Anterior cingulate cortex (tissue), 58 donors: ENCODE measurements at places on chromosomes 7 and 10.

GRCh38 chr7:77362905-77363304 lies 53.2 kb downstream of the GSAP start:
- no peak for DNase-seq

- no peak for DNase-seq
Measured at GRCh38 chr10:30495687-30496086, 61.7 kb downstream of the MAP3K8 start.

DNA sequence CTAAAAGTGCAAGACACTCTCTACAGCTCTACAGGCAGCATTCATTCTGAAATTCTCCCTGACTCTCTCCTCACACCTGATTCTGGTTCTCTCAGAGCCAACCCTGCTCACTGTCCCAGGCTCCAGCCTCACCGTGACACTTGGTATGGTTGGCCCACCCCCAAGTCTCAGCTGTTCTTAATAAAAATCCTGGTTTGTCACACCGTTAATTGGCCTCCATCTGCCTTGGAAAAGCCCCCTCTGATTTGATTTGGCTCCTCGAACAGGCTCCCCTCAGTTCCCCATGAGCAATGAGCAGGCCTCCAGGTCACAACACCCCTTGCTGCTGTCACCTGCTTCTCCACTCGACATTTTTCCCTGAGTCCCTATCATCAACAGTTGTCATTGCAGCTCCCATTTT lies 507.3 kb upstream of the AUTS2 start:
- no peak for DNase-seq

- no peak for DNase-seq
Measured at GRCh38 chr7:121604627-121605316, 208.7 kb upstream of the FAM3C start.

DNA sequence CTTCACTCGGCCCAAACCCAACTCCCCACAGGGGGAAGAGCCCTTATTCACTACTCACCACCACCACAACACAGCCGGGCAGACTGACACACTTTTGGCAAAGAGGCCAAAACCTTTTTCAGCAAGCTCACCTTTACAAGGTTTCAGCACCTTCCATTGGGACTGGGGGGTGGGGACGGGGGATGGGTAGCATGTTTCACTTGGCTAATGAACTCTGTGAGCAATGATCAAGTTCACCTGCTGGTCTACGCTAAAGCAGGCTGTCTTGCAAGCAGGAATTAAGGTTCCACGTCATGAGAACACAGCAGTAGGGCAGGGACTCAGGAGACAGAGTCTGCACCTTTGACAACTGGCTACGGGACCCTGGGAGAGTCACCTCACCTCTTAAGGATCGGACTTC lies 7.0 kb downstream of the FAM53B start:
- no peak for DNase-seq

- no peak for DNase-seq
Measured at GRCh38 chr10:94103192-94103591, 109.5 kb downstream of the PLCE1 start.

DNA sequence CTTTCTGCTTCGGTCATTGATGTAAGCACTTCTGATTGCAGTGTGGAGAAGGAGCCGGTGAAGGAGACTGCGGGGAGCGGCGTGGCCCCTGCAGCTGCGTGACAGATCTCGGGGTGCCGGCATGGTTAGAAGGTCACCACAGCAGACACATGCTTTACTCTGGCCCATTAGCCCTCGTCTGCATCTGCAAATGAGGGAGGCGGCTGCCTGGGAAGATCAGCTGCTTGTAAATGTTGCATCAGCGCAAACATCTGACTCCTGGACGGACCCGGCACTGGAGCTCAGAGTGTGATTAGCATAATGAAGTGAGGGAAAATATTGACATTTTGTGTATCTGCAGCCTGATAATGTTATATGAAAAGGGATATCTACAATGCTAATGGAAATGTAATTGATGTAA lies 30.5 kb upstream of the MNX1 start:
- no peak for DNase-seq

GRCh38 chr10:23535381-23535780 lies 96.5 kb downstream of the OTUD1 start:
- DNase-seq: no peak

DNA sequence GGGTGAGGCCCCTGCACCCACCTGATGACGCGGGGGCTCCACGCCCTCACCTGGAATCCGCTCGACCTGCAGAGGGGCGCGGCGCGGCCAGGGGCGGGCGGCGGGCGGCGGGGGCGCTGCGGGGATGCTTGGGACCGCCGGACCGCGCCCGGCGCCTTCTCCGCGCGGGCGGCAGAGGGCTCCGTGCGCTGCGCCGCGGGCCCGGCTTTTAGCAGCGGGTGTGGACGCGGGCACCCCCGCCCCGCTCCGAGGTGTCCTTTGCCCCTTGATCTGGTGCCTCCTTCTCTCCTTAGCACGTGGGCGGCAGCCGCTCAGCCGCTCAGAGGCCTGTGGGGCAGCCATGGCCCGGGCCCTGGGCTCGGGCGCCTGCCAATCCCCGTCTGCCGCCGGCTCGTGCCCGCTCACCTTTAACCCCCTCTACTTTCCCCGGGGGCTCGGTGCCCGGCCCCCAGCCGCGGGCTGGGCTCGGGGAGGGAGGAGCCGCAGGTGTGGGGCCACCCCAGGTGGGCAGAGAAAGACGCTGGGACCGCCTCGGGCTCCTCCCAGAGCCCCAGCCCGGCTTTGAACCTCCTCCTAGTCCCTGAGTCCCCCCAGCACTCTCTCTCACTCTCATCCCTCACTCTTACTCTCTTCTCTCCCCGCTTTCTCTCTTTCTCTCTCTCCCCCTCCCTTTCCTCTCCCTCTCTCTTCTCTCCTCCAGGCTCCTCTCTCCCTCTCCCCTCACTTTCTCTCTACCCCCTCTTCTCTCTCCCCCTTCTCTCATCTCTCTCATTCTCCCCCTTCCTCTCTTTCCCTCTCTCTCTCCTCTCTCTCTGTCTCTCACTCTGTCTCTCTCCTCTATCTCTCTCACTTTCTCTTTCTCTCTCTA lies 19.7 kb upstream of the VPS37D start:
- no peak for DNase-seq

- no peak for DNase-seq
Measured at GRCh38 chr10:5732141-5732540, 47.5 kb downstream of the TASOR2 start.

DNA sequence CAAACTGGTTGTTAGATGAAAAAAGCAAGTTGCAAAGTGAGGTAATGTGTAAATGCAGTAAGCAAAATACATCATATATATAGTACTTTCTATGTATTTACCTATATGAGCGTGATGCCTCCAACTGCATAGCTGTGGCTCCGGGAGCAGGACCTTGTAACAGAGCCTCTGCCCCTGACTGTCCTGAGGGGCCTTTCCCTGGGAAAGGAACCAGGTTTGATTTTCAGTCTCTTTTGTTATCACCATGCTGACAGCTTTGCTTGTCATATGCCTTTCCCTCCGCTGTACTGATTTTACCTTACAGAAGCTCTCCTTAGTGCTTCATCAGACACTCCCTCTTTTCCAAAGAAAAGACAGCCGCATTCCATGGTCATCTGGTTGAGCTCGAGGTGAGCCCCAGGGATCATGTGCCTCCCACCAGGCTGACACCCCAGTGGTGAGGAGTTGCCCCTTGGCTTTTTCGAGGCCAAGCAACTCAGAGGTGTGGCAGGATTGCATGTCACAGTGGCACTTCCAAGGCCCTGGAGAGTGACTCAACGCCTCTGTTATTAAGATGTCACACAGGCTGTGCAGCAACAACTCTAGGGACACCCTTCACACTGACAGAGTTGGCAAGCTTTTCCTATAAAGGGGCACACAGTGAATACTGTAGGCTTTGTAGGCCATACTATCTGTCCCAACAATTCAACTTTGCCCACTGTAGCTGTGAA lies 78.9 kb downstream of the ALOX5 start:
- no peak for DNase-seq

GRCh38 chr10:17335065-17335464 lies 107.0 kb downstream of the VIM start:
- no peak for DNase-seq

- DNase-seq: no peak
Measured at GRCh38 chr7:151549644-151550043, 29.9 kb upstream of the RHEB start.

DNA sequence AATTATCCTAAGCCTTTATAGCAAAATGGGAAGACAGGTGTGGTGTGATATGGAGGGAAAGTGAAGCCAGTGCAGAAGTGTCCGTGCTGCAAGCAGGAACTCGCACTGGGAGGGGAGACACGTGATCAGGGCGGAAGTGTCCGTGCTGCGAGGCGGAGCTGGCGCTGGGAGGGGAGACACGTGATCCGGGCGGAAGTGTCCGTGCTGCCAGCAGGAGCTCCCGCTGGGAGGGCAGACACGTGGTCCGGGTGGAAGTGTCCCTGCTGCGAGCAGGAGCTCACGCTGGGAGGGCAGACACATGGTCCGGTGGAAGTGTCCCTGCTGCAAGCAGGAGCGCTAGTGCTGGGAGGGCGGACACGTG lies 40.5 kb upstream of the PRKAR1B start:
- DNase-seq: no peak
